Stimulated activated CD8-positive, alpha-beta memory T cell treated with anti-CD3 and anti-CD28 coated beads, Interleukin-12 subunit alpha, Interleukin-12 subunit beta, amount 100 ng/mL, for 4 hours (primary cell): ENCODE measurements at places on chromosomes 3 and 15.

GRCh38 chr3:190092250-190092649 lies 28.4 kb downstream of the P3H2 start:
- DNase-seq: no peak

DNA sequence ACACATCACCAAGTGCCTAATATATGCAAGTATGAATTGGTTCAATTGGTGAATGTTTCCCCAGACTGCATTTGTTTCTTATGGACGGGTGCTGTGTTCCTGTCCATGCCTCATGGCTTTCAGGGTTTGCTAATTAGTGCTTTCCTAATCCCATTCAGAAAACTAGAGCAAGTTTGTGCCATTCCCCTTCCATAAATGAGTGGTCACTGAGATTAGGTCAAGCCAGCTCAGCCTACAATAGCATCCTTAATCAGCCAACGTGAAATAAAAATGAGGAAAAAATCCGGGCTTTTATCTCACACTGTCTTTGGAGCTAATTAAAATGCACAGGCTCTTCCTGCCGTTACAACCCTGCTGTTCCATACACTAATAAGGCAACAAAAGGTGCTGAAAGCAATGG lies 788.8 kb downstream of the ROBO1 start:
- DNase-seq: no peak

DNA sequence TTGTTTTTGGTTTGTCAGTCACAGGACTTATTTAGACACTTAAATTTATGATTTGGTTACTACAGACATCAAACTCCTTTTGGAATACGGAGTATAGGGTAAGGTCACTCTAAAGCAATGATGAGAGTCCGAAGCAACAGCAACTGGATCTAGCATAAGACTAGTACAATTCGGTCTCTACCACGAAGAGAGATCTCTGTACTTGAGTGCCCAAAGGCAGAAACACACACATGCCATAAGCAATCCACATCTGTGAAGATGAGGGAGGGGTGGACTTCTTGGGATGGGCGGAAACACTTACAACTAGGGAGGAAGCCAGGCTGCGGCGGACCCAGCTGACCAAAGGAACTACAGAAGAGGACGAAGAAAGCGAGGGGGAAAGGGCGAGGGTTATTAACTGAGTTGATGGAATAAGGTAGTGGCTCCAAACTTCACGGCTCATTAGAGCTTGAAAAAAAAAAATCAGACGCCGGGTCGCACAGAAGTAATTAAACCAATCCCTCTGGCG lies 595 bp downstream of the DPH6 start:
- no peak for DNase-seq

DNA sequence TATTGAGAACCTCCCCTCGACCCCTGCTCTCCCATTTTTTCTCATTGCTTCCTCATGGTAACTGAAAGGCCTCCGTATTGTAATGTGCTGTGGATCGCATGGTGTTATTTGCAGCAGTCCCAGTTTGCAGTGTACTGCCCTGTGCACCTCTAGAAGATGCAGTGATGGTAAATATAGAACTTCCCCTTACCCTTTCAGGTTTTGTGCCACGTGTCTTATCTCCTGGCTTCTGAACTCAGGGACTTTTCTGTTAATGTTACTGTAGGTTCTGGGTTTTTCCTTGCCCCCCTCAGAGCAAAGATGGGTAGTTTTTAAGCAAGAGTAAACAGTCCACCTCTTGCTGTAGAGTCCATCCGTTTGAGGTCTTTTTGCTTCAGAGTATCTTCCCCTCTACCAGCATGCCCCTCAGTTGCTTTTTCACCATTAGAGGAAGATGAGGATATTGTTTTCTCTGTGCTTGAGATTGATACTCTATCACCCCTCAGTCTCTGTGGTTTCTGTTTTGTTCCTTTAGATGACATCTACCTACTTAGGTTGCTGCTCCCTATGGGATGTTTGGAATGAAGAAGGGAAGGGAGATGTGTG lies 22.4 kb downstream of the CHD2 start:
- DNase-seq: no peak

GRCh38 chr15:68218331-68218730 lies 11.2 kb downstream of the CLN6 start:
- DNase-seq: no peak

- DNase-seq: no peak
Measured at GRCh38 chr3:9581742-9582141, 28.1 kb upstream of the LHFPL4 start.

- no peak for DNase-seq
Measured at GRCh38 chr15:43277231-43277823, 10.6 kb upstream of the TGM5 start.

GRCh38 chr3:114504941-114505628 lies 211.3 kb downstream of the TIGIT start:
- DNase-seq: no peak

DNA sequence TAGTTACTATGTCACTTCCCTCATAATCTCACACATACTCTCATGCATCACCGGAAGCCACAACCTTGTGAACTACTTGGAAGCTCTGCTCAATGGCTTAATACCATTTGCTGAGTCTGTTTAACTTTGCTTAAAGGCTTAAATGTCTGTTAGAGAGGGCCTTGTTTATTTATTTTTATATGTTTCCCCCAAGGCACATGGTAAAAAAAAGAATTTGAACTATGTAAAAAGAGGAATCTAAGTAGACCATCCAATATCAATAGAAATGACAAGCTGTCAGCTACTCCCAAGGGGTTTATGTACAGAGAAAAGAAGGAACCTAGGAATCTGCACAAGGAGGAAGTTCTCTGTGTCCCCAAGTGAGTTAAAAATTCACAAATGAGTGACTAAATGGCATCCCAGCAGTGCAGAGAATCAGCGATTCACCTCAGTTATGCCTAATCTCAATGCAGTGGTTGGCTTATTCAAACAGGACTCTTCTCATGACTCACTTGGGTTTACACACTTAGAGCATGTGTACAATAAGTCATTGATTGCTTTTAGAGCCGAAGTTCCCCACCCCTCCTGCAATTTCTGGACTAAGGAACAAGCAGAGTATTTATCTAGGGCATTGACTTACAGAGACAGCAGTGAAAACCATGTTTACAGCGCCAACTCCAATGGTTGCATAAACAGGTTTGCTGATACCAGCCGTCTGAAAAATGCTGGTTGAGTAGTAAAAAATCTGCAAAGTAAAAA lies 24.4 kb downstream of the SLC2A2 start:
- DNase-seq: no peak

GRCh38 chr3:126106336-126107202 lies 22.6 kb upstream of the SLC41A3 start:
- no peak for DNase-seq
